Right renal pelvis (tissue), 4 donors: ENCODE measurements at places on chromosomes 3 and 15.

GRCh38 chr3:50268703-50269451 lies at the start of gene SEMA3B:
Gene SEMA3B, plus strand, starts transcription at chr3:50269147. Its CDS starts 94 bp downstream, at chr3:50269241.
- no peak for DNase-seq

DNA sequence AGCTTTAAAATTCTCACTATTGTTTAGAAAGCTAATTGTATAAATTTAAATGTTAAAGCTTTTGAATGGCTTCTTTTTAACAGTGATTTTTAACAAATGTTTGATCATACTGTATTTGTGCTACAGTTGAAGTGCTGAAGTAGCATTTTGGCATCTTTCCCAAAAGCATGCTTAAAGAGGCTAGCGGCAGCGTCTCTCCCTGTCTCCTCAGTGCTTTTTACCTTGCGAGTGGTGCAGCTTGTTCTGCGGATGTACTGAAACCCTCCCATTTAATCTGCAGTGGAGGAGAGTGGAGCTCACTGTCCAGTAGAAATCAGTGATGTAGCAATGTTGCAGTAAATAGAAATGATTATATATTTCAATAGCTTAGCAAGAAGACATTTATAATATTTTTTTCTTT lies 43.7 kb downstream of the LRRC49 start:
- DNase-seq: no peak

GRCh38 chr3:86104154-86104553 lies 886.8 kb downstream of the VGLL3 start:
- no peak for DNase-seq

- no peak for DNase-seq
Observed at GRCh38 chr15:60898896-60899295, 330.2 kb downstream of the RORA start.

- no peak for DNase-seq
Observed at GRCh38 chr3:52062505-52062904, 6.1 kb upstream of the DUSP7 start.

GRCh38 chr3:124786511-124787241 lies 56.4 kb downstream of the UMPS start:
- DNase-seq: no peak

DNA sequence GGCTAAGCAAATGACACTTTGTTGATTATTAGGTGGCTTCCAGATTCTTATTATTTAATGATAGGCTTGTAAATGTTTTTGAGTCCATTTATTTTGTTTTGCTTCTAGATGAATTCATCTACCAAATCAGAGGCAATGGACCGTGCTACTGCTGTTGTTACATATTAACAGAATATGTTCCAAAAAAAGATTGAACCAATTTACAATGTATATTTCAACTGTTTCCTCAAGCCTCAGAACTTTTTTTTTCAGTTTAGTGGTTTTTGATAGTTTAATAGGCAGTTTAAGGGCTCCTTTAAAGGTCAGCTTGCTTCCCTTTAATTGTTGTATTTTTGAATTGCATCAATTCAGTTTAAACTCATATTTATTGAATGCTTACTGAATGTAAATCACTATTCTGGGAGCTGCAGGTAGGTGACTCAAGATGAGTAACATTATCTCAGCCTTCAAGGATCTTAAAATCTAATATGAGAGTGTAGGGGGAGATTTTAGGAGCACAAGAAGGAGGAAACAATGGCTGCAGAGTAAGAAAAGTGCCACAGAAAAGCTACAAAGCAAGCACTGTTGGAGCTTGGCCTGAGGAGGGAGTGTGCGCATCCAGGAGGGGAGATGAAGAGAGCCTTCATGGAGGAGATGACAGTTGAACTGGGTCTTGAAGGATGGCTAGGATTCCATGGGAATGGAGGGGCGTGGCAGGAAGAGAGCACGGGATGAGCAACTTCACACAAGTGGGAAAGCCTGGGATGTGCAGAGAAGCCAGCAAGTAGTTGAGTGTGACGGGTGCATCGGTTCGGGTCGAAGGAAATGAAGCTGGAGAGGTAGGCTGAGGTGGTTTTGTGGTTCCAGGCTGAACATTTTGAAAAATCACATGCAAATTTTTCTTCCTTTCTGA lies 14.7 kb downstream of the MAP2K1 start:
- DNase-seq: no peak

DNA sequence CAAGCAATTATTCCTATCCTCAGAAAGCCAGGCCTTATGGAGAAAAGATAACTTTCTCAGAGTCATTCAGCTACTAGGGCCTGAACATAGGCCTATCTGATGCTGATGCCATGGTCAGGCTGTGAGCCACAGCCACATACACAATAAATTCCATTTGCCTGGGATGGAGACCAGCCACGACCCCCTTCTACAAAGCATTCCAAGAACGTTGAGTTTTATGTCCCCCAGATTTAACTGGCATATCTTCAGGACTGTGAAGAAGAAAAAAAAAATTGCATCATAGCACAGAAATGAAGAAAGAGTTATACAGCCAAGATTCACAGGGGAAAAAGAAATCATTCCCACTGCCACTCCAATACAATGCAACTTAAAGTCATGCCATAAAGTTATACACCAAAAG lies 100.0 kb downstream of the THBS1 start:
- no peak for DNase-seq

- no peak for DNase-seq
Observed at GRCh38 chr15:100226107-100226506, 115.7 kb downstream of the ADAMTS17 start.

DNA sequence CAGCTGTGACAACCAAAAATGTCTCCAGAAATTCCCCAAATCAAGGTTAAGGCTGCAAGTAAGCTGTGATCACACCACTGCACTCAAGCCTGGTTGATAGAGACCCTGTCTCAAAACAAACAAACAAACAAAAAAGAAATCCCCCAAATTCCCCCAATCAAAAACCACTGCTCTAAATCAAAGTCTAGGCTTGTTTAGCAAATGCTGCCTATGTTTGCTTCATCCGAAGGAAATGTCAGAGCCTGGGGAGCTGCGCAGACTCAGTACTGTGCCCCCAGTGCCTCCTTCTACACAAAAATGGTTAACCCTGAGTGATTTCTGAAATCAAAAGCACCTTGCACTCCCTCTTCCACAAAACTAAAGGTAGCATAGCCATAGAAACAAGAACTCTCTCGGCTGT lies 13.4 kb downstream of the IL17RD start:
- DNase-seq: no peak

DNA sequence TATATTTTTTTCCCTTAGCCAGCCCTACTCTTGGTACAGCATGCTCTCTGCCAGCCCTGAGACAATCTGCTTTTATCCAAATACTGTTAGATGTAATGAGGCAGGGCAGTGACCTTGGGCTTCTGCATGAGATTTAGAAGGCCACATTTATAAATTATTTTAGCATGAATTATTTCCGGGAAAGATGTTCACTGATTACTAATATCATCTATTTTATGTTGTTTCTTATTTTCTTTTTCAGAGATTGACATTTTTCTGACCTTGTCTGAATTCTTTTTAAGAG lies 23.1 kb downstream of the CRTC3 start:
- no peak for DNase-seq

GRCh38 chr15:70531576-70531975 lies 231.8 kb downstream of the UACA start:
- no peak for DNase-seq

GRCh38 chr3:158520433-158520832 lies 50.6 kb upstream of the MLF1 start:
- DNase-seq: no peak

DNA sequence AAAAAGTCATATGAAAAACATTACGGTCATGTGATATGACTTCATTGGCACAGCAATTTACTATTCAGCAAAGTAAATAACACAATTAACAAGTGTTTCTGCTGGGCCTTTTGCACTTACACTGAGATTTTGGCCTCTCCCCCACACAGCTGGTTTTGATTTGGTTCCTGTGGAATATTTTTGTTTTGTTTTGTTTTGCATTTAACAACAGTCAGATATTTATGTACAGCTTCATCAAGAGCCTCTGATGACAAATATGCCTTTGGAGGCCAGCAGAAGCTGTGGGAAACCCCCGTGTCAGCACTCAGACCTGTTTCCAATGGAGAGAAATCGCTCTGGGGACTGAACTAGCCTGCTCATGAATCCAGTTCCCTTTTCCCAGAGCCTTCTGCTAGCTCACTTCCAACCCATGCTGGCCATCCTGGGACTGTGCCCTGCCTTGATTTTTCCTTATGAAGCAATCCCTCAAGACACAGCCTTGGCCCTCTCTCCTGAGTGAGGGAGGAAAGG lies 161.9 kb downstream of the ATG7 start:
- DNase-seq: no peak

GRCh38 chr3:151283907-151284461 lies 5.6 kb upstream of the P2RY14 start:
- no peak for DNase-seq

GRCh38 chr3:7841451-7841850 lies 660.2 kb upstream of the LMCD1 start:
- peak; percentile 29 for DNase-seq

- DNase-seq: no peak
Observed at GRCh38 chr15:43376017-43376705, 5.3 kb downstream of the TUBGCP4 start.

GRCh38 chr15:73233623-73234022 lies 135.1 kb downstream of the HCN4 start:
- no peak for DNase-seq

- no peak for DNase-seq
Observed at GRCh38 chr3:52437326-52438103, 7.4 kb downstream of the SEMA3G start.

DNA sequence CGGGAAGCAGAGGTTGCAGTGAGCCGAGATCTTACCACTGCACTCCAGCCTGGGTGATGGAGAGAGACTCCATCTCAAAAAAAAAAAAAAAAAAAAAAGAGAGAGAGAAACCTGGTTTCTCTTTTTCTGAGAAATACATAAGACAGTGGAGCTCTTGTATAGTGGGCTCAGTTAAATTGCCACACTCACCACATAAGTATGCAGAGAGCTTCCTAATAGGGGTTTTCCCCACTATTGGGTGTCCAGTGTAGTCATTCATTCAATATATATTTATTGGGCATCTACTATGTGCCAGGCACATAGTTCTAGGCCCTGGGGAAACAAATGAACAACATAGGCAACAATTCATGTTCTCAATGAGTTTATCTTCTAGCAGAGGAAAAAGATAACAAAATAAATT lies 48.9 kb upstream of the FMN1 start:
- DNase-seq: no peak

DNA sequence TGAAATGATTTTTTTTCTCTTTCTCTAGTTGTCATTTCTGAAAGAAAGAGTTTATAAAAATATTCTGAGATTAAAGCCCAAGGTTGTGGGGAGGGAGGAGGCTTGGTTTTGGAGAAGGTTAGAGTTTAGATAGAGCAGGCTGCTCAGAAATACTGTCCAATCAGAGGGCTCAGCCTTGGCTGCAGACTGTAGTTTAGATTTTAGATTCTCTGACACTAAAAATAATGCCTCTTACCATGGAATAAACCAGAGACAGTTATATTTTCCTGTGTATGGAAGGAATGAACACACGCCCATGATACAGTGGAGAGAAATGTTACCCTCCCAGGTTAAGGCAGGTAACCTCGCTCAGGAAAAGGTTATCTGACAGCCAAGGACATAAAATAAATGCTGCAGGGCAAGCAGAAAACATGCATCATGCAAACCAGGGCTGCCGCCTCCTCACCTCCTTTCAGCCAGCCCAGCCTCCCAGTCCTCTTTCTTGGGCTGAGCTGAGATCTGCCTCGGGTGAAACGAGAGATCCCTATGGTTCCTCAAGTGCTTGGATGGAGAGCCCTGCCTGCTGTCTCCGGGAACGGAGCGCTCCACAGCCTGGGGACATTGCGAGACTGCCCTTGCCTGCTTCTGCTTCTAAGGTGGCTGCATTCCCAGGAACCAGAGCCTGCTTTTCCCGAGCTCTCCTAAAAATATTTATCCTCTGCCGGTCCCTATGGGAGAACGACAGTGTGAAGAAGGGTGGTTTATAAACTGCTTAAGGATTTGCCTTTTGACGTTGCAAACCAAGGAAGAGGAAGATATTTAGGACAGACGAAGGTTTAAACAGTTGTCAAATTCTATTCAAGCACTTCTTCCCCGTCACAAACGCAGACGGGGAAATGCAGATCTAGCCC lies 848 bp downstream of the NCEH1 start:
- DNase-seq: no peak

GRCh38 chr3:27485866-27486265 lies 1.7 kb upstream of the SLC4A7 start:
- DNase-seq: no peak

DNA sequence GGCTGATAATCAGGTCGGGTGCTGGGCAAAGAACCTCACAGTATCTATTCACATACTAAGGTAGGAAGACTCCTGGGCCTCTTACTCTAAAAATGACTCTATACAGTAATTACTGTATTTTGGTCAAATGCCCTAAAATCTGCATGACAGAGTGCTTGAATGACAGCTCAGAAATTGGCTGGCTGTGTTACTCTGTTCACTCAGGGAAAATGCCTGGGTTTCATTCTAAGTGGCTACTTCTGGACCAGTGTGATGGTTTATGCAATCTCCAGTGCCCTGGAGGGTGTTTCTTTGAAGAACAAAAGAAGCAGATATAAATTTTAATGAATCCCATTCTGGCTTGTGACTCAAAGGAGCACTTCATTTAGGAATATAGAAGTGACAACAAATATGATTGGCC lies 2.2 kb downstream of the GABRR3 start:
- DNase-seq: no peak
